ENCODE measurements at places on chromosomes 1 and 21.

DNA sequence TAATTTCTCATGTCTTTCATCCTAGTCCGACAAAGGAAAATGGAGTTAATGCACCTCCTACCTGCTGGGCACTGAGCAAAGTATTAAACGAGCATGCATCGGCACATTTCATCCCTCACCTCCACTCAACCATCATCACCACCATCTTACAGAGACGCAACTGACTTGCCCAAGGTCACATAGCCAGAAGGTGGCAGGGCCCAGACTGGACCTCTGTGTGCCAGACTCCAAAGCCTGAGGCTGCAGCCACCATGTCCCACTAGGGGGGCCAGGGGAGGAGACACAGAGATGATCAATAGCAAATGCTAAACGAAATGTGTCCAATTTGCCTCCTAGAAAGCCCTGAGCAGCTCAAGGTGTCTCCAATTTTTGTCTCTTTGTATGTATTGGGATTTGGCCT lies 163.7 kb upstream of the EDN2 start:
- no peak for DNase-seq

DNA sequence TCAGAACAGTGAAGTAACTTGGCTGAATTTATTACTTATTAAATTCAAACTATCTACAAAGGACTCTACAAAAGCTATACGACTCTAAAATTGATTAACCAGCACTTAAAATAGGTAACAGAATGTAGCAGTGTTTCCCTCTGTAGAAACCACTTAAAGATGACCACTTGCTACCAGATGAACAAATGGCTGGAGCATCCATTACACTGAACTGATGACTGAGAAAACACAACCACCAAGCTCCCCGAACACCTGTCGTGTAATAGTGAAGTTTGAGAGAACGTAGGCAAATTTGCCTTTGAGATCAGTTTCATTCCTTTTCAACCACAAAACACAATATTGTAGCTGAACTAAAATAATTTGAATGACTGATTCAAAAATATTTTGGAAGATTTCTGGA lies 226.7 kb downstream of the KCNT2 start:
- no peak for DNase-seq

DNA sequence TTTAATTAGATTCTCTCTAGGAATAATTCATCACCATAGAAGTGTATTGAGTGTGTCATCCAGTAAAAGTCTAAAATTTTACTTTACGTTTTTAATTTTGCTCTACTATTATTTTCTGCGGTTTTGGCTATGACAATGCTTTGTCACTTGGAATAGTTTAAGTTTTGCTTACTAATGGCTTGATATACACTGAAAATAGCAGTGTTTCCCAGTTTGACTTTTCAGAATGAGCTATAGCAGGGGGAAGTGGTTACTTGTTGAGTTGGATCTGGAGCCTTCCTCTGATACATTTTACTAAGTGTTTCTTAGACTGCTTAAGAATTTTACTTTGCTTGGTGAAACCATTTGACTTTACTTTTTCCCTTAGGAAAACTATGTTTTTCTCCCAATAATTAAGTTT lies 5.0 kb downstream of the DNAJC16 start:
- no peak for DNase-seq

DNA sequence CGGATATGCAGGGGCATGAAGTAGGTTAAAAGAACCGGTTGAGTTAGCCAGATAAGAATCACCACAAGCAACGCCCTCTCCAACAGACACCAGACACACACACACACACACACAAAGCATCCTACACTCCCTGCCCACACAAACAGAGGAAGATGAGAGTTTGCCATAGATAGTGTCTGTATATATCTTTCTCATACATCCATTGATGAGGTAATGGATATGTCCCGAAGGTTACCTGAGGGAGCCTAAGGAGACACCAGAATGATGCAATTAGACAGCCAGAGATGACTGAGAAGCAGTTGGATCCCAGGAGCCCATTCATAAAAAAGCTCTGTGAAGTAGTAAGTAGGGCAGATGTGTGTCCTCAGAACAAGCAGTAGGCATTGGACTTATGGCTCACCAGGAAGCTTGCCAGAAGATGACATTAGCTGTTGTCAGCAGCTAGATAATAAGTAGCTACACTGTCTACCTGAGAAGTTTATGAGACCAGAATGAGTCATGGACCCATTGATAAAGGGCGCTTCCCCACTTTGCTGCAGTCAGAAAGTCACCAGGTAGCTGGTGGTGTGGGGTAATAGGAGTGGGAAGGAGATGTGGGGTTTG lies 247.0 kb downstream of the KCNT2 start:
- DNase-seq = no peak

- no peak for DNase-seq
These were observed 26.3 kb downstream of the LRRC52 start for GRCh38 chr1:165570078-165570477.

GRCh38 chr1:171582589-171582988 lies 39.5 kb upstream of the MYOCOS start:
- no peak for DNase-seq

- no peak for DNase-seq
These were observed 82.6 kb upstream of the MAP10 start for GRCh38 chr1:232722626-232723025.

- no peak for DNase-seq
These were observed 67.2 kb downstream of the ZBTB18 start for GRCh38 chr1:244118109-244118761.

GRCh38 chr1:91007827-91008226 lies 14.0 kb downstream of the ZNF644 start:
- no peak for DNase-seq

DNA sequence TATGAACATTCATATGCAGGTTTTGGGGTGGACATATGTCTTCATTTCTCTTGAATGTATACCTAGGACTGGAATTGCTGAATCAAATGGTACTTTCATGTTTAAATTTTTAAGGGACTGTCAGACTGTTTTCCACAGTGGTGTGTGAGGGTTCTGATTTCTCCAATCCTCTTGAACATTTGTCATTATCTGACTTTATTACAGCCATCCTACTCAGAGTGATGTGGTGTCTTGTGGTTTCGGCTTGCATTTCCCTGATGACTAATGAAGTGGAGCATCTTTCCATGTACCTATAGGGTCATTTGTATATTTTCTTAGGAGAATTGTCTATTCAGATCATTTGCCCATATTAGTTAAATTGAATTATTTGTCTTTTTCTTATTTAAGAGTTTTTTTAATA lies 35.4 kb upstream of the ZNF281 start:
- no peak for DNase-seq

- DNase-seq = no peak
These were observed 61.0 kb upstream of the SPATA6 start for GRCh38 chr1:48532976-48533375.

DNA sequence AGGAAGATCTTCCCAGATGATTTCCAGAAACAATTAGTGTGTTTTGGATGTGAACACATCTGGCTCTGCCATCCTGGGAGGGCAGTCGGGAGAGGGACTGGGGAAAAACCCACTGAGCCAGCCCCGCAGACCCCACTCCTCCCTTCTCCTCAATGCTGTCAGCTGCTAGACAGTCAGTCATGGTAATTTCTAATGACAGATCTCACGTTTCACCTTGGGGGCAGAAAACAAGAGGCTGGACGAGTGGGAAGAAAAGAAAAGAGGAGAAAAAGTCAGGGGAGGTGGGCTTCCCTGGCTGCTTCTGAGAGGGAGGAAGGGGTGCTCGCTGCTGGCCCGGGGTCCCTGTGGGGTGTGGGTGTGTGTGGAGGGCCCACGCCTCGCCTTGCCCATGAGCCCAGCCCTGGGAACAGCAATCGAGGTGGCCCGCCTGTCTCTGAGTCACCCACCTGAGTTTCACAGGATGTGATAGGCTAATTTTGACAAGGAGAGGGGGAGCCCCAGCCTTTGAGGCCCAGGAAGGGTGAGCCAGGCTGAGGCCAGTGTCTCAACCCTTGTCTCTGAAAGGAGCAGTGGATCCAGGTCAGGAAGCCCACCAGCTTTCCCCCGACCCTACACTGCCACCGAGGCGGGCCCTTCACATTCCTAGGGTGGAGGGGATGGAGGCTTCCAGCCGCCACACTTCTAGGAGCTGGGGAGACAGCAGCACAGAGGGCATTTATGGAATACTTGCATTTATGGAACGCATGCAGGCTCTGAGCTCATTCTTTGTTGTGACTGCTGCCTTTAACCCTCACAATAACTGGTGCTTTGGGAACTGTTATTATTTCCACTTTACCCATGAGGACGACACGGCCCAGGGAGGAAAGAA lies 49.1 kb upstream of the IFNLR1 start:
- peak; percentile 23 for DNase-seq

DNA sequence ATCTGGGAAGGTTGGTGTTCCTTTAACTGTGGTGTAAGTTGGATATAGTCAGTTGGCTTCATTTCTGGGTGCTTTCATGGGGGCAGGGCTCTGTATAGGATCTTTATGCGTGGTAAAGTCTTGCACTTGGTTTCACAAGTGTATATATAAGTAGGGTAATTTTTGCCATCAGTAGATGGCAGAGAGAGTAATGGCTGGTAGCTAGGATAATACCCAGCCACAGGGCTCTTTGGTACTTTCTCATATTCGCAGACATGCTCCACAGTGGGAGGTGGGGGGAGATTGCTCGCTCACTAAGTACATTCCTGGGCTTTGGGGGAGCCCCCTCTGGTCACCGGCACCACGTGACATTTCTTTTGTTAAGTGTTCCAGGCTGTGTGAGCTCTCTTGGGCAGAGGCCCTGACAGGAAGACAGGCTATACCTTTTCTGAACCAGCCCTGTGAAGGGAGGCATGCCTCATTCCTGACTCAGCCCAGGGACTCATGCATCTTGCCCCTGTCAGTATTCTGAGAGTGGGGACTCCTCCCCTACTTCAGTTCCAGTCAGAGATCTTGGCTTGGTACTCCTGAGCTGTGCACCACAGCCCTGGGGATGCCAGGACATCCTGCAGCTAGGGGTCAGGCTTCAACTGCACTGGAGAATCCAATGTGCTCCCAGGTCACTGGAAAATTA lies 37.6 kb downstream of the FCRL2 start:
- DNase-seq = peak; percentile 21

DNA sequence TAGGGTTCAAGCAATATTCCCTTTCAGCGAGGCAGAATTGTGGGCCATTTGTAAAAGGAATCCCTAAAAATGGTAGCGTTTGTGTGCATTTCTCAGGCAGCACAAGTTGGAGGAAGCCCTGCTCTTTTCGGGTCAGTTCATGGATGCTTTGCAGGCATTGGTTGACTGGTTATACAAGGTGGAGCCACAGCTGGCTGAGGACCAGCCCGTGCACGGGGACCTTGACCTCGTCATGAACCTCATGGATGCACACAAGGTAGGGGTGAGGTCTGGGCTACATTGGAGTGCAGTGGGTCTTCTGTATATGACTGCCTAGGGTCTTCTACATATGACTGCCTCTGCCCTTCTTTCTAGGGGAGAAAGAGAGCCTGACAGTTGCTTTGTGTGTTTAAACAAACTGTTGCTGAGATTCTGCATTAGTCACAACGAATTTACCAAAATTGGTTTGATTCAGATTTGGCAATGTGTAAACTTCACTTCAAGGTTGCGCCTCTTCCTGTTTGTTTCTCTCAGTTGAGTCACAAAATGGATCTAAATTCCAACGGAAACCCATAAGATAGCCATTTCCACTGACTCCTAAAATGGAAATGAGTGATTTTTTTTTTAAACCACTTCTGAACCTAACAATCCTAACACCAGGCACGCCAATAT lies 40.4 kb upstream of the BMP8A start:
- no peak for DNase-seq

DNA sequence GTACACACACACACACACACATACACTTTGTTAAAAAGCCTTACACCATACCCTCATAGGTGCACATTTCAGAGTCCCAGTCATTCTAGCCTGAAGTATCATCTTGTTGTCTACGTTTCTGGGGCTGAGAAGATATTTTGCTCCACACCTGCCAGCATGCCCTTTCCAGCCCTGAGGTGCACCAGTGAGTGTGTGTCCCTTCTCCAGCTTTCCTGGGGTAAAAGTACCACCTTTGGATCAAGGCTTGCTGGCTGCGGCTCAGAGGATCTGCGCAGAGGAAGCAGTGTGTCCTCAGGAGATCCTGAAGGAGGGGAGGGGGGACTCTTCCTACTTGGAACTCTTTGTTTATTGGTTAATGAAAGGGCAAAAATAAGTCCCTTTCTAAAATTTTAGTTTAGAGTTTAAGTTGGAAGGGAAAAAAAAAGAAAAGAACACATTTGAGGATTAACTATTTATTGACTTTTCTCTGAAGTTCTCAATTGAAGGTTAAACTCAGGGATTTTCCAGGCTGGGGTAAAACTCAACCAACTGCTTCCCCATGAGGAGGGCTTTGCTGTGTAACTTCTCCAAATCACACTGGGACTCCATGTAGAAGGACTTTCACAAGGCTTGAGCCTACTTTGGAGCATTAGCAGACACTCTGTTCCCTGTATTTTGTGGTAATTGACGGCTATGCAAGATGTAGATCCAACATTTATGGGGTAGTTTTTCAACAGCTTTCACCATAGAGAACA lies 200.3 kb upstream of the SGIP1 start:
- peak; percentile 38 for DNase-seq

DNA sequence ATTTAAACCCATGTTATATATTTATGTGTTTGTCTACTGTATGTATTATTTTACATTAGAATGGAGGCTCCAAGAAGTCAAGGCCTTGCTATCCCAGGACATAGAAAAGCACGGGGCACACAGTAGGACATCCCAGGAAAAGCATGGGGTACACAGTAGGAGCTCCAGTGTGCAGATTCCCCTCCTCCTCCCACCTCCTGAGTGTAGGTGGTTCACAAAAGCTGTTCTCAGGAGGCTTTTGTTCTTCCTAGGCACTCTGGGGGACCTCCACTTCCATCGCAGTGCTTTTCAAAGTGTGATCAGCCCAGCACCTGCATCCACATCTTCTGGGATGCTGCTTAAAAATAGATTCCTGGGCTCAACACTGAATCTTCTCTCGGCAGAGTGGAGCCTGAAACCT lies 30.8 kb upstream of the VTCN1 start:
- no peak for DNase-seq

GRCh38 chr1:180881806-180882509 lies 30.7 kb upstream of the KIAA1614 start:
- DNase-seq = peak; percentile 82

DNA sequence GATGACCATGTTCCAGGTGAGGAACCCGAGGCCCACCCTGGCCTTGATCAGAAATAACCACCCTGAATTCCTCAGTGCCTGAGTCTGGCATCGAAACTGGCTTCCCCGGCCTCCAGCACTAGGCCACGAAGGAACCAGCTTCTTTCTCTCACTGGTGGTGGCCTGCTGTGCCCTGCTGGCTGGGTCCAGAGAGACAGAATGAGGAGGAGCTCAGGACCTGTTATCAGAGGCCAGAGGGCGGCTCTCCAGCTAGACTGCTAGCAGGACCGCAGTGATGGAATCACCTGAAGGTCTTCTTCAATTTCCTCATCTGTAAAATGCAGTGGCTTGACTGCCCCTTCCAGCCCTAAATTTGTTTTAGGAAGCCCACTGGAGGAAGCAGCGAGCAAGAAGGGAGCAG lies 20.5 kb downstream of the ROR1 start:
- no peak for DNase-seq

DNA sequence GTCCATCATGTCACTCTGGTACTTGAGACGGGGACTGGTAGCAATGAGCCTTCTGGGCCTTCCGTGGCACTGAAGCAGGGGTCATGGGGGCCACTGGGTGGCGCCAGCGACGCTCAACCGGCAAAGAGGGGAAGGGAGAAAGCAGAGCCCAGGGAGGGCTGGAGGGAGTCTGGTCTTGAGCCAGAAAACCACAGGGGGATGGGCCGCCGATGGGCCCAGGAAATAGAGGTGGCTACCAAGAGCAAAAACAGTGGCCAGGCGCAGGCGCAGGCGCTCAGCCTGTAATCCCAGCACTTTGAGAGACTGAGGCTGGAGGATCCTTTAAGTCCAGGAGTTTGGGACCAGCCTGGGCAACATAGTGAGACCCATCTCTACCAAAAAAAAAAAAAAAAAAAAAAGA lies 21.8 kb downstream of the EXOC8 start:
- peak; percentile 86 for DNase-seq
